Smooth muscle cell of trachea (primary cell): ENCODE measurements at places on chromosomes 4 and X. TPM values are rescaled to one million over a fixed set of nuclear protein-coding genes. Genes with fewer than 3 reads are reported as not detected.

The HTRA3 gene
- 7.7 and 22.8 TPM in 2 replicates for total RNA-seq

The CXCL11 gene
- 0.15 TPM in 1 of 2 replicates, not detected in the other for total RNA-seq

The DHX15 gene
- total RNA-seq = 103 and 157 TPM in 2 replicates

The HSFX2 gene
- not detected in 2 replicates for total RNA-seq

The MTNR1A gene
- not detected in 2 replicates for total RNA-seq

The POU3F4 gene
- not detected in 2 replicates for total RNA-seq

The SPACA5 gene
- not detected in 2 replicates for total RNA-seq

The ZNF827 gene
- 7.4 and 8.3 TPM in 2 replicates for total RNA-seq

The TKTL1 gene
- total RNA-seq = not detected in 2 replicates

The SULT1E1 gene
- 0.44 TPM in 1 of 2 replicates, not detected in the other for total RNA-seq

The TRIM2 gene
- 90.9 and 127 TPM in 2 replicates for total RNA-seq

The TMSB15C gene
- total RNA-seq = 2.5 and 3.8 TPM in 2 replicates

The ADH1A gene
- total RNA-seq = not detected in 2 replicates

The NUDT10 gene
- total RNA-seq = 3.6 and 5.2 TPM in 2 replicates

The MAGEB2 gene
- not detected in 2 replicates for total RNA-seq

The LDB2 gene
- total RNA-seq = 105 and 177 TPM in 2 replicates

The DAPP1 gene
- not detected in 2 replicates for total RNA-seq

The PF4V1 gene
- 0.58 and 0.66 TPM in 2 replicates for total RNA-seq

The TBX22 gene
- total RNA-seq = not detected in 2 replicates

The GUCY1A1 gene
- total RNA-seq = 4.0 and 4.2 TPM in 2 replicates

The CORIN gene
- total RNA-seq = 0.15 and 0.33 TPM in 2 replicates

The FAAH2 gene
- under 0.01 and 0.15 TPM in 2 replicates for total RNA-seq

The MYL5 gene
- 16.6 and 23.0 TPM in 2 replicates for total RNA-seq

The PNMA6F gene
- not detected in 2 replicates for total RNA-seq

The SSX1 gene
- total RNA-seq = not detected in 2 replicates

The SMIM10L2A gene
- 0.15 and 1.2 TPM in 2 replicates for total RNA-seq

The GPR173 gene
- total RNA-seq = 5.8 and 6.3 TPM in 2 replicates

The ZBTB33 gene
- 10.5 and 10.9 TPM in 2 replicates for total RNA-seq

The ARX gene
- not detected in 2 replicates for total RNA-seq

The TMPRSS11A gene
- total RNA-seq = not detected in 2 replicates
